ENCODE measurements at places on chromosomes 3 and 15.

DNA sequence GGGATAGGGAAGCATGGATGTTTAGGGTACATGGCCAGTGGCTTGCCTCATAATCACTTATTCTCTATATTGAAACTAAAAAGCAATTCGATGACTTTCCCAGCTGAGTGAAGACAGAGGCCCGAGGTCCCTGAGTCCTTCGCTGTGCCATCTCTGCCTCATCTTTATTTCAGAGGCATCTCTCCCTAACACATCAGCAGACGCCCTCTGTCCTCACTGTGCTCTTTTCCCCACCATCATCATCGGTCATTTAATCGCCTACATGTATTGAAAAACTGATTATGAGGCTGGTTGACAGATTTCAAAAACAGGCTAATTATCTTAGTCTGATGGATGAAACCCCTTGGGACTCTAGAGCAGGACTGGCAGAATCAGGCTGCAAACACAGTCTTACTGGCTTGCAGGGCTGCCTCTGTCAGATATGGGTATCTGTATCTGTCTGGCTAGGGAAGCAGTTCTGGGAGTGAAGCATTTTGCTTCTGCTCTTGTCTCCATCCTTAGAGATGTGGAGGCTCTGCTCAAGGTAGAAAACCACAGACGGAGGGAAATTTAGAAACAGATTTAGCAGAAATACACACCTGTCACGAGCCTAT lies 291.0 kb upstream of the CHRM5 start:
- no peak for DNase-seq

DNA sequence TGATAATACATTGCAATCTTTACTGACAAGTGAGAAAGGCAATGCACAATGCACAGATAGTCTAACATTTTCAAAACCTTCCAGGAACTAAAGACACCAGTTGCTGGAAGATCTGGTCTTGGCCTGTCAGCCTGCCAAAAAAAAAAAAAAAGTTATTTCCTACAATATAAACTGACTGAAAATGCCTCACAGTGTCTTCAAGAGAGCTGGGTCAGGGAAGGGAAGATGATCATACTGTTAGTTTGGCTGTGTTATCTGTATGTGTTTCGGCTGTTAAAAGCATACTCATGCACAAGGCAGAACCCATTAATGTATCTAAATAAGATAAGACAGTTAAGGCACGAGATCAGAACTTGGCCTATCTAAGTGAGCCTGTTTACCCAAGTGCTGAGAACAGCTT lies 673.4 kb downstream of the MECOM start:
- DNase-seq = no peak

DNA sequence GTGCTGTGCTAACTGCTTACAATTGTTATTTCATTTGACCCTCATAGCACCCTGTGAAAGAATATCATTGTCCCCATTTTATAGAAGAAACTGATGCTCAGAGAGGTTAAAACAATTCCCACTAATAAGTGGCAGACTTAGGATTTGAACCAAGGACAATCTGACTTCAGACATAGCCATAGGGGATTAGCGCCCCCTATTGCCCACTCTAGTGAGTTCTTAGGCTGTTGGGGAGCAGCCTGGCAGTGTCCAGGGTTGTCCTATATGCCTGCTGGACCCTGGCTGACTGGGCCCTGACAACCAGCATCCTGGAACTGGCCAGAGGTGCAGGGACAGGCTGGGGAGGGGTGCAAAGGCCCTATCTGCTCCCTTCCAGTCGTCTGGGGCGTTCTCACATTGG lies 15.4 kb downstream of the DPH3 start:
- DNase-seq = no peak

- no peak for DNase-seq
Observed at GRCh38 chr3:100245136-100245535, 15.7 kb upstream of the TBC1D23 start.

DNA sequence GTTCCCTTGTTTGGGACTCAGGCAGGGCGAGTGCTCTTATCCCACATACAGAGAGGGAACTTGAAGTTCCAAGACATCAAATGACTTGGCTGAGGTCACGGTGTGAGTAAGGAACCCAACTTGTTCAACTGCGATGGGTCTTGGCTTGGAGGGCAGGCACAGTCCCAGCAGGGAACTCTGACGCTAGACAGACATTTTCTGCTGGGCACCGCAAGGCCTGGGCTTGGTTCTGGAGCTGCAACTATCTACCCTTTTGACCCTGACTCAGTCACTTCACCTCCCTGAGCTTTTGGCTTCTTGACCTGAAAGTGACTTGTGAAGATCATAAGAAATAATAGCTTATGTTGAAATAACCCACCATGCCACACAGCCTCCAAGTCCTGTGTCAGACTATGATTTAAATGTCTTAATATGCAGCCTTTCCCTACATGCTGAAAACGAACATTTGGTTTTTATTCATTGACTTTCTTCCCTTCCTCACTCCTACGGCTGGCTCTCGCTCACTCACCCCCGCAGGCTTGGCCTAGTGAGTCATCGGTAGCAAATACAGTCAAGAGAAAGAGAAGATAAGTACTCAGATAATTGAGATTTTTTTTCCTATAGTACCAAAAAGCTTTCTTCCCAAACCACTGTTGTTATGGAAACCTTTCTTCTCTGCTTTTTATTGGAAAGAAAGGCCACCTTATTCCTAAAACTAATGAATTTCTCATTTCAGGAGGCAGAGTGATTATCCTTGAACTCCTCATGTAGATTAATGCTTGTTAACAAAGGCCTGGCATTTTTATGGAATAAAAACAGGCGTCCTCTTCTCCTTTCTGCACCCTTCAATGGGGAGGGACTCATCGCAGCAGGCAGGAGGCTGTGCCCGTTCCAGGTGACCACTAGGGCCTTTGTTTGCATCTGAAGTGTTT lies 178.4 kb downstream of the ATP10A start:
- DNase-seq = no peak

DNA sequence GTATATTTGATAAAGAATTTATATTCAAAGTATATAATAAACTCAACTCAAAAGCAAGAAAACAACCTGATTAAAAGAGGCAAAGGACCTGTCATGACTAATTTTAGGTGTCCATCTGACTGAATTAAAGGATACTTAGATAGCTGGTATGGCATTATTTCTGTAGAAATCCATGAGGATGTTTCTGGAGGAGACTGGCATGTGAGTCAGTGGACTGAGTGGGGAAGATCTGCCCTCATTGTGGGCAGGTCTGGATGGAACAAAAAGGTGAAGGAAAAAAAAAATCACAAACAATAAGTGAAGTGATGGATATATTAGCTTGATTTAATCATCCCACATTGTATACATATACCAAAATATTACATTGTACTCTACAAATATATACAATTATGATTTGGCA lies 16.6 kb downstream of the ANKRD28 start:
- no peak for DNase-seq

- no peak for DNase-seq
Observed at GRCh38 chr3:152232001-152232400, 36.7 kb upstream of the MBNL1 start.

- DNase-seq = no peak
Observed at GRCh38 chr3:13860001-13860400, 19.9 kb downstream of the WNT7A start.
